Esophagus squamous epithelium (tissue), 5 donors: ENCODE measurements at places on chromosomes 6 and 20.

- no peak for DNase-seq
Observed at GRCh38 chr6:3757241-3757641, 5.7 kb upstream of the PXDC1 start.

GRCh38 chr6:37866590-37867507 is 47.3 kb downstream of the ZFAND3 start:
- no peak for DNase-seq

DNA sequence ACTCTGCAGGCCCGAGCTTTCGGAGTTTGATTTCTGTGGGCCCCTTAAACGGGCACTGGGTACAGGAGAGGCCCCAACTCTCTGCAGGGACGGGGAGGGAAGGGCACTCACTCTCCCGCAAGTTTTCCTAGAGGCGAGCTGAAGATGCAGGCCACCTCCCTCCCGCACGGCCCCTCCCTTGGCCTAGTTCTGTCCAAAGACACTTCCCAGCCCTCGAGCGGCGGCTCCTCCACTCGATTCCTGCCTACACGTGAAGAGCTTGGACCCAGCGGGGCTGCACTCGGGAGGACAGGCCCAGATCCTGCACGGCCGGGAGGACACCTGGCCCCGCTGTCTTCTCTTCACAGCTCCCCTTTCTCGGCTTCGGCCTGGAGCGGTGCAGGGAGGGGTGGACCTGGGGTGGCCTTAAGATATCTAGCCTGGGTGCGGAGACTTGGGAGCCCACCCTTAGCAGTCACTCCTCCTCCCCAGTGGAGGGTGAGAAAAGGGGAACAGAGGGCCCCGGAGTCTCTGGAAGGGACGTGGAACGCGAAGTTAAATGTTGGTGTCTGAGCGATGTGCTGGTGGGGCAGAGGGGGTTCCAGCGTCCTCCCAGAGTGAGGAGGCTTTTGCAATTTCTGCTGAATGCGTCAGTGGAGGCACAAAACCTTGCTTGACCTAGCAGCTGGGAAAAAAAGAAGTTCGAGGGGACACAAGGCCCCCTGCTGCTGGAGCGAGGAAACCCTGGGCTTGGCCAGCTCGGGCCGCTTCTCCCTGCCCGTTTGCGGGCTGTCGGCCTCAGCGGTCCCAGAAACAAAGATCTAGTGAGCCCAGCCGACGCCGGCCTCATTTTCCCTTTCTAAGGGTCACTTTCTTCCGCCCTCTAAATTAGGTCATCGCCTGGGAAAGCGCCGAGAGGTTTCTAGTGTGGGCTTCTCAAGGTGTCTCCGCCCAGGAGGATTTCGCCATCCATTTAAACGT is 4.9 kb downstream of the OLIG3 start:
- DNase-seq, result no peak

DNA sequence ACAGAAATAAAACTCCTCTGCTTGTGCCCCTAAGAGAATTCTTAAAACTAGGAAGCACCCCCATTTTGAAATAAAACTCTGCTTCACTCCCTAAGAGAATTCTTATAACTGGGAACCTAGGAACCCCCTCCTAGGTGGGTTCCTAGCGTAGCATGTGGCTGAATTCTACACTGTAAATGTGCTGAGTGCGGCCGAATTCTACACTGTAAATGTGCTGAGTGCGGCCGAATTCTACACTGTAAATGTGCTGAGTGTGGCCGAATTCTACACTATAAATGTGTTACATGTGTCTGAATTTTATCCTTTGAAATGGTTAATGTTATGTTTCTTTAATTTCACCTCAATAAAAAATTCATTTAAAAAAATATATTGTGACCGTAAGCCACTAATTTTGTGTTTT is 79.3 kb downstream of the PSMB1 start:
- no peak for DNase-seq
